NCI-H2081 treated with DMSO at 0.1 percent for 48 hours (cell line): ENCODE measurements at places on chromosomes 3 and 15.

DNA sequence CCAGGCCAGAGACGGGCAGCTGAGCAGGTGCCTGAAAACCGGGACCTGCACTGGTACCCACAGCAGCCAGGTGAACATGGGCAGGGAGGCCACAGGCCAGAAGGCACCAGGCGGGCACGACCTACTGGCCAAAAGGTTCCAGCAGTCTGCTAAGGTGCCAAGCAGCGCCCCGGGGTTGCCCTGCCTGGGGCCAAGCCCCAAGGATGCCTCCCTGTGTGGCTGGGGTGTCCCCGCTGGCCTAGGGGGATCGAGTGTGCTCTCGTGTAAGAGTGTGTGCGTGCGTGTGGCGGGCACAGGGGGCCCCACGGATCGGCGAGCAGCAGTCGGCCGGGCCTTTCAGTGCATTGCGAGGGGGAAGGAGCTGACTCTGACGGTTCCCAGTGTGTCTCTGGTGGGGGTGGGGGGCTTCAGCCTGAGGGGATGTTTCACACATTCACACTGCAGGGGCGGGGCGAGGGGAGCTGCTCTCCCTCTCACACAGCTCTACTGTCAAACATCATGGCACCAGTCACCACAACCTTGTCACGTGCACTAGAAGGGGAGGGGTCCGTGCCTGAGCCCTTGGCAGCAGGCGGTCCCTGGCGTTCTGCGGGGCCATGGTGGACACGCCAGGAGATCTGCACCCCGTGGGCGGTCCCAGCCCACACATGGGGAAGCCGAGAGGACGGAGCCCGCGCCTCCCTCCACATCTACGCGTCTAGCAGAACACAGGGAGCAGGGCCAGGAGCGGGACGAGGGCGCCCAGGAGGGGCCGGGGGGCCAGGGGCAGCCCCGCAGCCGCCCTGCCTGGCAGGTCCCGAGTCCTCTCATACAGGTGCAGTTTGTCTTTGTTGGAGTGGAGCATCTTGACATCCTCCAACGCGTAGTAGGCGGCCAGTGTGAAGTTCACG lies 44.5 kb downstream of the RGMA start:
- DNase-seq = no peak

DNA sequence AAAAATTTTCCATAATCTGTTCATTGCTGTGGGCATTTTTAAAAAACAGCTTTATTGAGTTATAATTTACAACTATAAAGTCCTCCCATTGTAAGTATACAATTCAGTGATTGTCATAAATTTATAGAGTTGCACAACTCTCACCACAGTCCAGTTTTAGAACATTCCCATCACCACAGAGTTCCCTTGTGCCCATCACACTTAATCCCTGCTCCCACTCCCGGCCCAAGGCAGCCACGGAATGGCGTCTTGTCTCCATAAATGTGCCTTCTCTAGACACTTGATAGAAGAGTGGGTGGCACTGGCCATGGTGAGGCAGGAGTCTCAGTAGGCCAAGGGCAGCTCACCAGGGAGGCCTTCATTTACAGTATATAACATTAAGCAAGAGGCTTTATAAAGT lies 6.3 kb downstream of the TSEN2 start:
- DNase-seq = no peak

- no peak for DNase-seq
These were observed 306.6 kb upstream of the ARRDC4 start for GRCh38 chr15:97653896-97654295.

- no peak for DNase-seq
These were observed 364.2 kb downstream of the LRTM1 start for GRCh38 chr3:54563501-54564200.

DNA sequence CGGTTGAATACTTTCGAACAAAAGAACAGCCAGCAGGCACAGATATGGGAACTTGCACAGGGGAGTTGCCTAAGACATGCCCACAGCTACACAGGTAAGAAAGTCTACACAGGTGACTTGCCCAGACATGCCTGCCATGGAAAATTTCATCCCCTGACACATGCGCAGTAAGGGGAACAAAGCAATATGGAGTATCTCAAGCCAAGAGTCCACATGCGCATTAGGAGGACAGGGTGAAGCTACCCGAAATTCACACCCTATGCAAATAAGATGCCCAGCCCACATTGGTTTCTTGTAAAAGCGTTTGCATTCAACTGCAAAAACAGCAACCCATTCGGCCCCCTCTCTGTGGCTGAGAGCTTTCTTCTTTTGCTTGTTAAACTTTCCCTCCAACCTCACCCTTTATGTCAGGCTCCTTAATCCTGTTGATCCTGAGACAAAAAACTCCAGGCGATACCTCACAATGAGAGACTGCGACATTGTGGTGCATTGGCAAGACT lies 49.3 kb upstream of the TRPM1 start:
- DNase-seq = no peak

DNA sequence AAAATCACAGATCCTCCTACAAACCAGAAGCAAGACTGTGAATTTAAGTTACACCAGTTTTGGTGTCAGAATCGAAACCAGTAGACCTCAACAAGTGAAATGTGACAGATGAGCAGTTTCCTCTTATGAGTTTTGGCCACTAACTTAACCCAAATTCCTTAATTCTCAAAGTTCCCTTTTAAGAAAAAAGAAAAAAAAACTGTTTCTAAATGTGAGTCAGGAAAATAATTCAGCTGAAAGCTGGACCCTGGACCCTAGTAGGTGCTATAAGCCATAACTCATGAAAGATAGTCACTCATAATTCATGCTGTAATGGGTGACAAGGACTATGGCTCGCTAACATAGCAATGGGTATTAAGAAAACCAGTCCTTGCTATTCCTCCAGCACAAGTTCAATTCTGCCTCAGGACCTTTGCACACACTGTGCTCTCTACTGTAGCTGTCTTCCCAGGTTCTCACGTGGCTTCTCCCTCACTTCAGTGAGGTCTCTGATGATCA lies 9.0 kb upstream of the THRB start:
- no peak for DNase-seq

- DNase-seq = no peak
These were observed 6.9 kb downstream of the NUDT16 start for GRCh38 chr3:131388490-131388799.

GRCh38 chr3:102483556-102483955 lies 48.7 kb downstream of the ZPLD1 start:
- no peak for DNase-seq

DNA sequence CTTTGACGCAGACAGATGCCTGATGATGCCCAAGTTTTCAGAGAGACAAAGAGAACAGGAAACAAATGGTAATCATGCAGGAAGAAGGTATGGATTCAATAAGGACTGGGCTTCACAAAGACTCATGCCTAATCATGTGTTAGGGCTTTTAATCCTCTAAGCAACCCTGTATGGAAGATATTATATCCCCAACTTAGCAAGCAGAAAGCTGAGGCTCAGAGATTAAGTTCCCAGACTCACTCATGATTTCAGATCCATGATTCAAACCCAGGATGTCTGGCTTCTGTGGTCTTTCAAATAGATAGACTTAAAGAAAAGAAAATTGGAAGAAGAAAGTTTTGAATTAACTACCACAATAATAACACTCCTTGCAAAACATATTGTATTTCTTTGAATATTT lies 4.1 kb upstream of the CLASP2 start:
- DNase-seq = no peak

- DNase-seq = no peak
These were observed 15.7 kb downstream of the RFT1 start for GRCh38 chr3:53114412-53115074.

DNA sequence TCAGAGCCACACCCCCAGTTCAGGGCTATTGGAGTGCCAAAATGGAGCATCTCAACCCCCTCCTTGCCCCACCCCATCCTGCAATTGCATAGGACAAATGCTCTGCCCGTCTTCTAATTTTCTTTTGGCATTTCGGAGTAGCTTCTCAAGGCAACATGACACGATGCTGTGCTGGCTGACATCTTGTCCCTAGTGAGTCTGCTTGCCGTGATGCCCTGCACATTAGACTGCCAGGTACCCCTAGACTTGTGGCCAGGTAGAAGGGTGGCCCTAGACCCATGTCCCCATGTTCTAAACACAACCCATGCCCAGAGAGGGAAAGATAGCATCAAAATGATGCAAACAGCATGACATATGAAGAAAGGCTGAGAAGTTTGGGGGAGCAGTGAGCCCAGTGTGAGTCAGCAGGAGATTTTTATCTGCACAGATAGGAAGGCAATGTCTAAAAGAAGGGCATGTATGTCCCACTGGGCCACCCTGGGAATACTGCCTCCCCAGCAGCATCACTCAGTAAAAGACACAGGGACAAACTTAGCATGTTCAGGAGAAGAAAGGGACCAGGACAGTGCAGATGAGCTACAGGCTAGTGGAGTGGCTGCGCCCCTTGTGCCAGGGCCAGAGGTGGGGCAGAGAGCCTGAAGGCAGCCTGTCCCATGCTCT lies 36.8 kb downstream of the CA12 start:
- DNase-seq = no peak

DNA sequence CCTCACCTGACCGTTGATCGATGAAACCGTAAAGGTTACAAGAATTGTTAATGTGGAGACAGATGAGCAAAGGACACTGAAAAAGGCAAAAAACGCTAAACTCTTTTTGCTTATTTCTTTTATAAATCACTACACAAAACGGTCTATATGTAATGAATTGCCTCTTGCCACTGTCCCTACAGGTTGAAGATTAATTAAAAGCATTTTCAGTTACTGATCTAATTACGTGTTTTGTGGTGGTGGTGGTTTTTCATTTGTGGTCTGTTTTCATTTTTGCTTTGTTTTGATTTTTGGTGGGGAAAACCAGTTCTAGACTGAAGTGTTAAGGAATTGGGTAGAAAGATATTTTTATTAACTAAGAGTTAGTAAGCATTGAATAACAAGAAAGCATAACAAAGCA lies 299.2 kb upstream of the LRRN1 start:
- no peak for DNase-seq

DNA sequence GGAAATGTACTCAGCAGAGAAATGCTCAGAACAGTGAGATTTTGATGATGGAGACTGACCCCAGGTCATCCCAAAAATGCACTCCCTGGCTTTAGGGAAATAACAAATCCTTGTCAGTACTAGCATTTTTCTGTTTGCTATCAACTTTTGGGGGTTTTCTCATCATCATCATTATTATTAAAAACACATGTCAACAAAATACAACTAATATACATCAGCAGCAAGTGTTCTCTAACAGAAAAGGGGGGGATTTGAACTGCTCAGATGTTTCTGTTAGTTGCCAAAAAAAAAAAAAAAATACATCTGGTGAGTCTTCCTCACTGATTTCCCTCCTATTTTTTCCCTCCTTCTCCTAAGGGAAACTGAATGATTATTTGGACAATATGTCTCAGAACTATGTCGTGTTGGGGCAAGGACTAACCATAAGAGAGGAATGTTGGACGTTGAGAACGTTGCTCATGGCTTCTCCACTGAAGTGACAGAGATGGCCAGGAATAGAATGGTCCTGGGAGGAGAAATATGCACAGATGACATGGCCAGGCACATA lies 230.0 kb upstream of the MCTP2 start:
- no peak for DNase-seq

DNA sequence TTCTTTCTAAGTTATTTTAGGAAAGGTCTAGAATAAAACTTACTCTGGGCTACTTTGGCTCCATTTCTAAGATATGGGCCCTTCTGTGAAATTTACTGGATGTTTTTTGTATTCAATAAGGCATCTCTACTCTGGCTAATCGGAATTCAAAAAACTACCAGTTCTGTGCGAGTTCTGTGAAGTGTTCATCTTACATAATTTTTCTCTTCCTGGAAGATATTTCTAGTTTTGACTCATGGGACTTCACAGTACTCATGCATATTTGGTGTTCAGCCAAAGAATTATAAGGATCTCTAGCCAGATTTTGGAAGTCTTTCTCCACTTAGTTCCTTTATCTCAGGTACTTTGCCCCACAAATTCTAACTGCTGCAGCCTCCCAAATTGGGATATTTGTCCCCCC lies 46.4 kb upstream of the MBNL1 start:
- no peak for DNase-seq

DNA sequence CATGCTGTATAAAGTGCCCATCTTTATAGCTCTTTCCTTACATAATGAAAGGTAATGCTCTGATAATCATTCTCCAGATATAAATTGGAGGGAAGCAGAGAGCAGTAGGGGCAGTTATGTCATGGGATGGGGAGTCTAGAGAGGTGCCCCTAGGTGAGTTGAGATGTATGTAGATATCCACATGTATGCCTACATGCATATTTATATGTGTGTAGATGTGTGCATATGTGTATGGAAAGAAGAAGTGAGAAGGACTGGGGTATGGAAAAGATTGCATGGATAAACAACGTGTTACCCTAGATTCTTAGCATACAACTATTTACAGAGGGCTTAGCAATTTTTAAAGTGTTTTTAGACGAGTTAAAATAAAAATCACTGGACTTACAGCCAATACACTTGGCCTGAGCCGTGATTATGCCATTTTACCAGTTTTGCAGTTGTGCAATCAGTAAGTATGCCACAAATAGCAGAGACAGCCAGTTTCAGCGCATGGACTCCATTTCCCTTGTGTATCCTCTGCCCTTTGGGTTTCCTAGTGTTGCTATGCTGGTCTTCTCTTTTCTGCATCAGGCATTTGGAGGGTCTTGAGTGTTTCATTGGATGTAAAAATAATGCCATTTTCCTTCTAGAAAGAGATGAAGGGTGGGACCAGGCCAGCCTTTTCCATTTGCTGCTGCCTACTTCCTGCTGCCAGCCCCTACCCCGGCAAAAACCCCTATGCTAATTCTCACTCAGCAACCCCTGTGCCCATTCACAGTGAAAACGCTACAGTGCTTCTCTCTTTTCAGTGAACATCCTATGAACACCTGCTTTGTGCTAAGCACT lies 199.4 kb upstream of the NR2E3 start:
- DNase-seq = no peak

- no peak for DNase-seq
These were observed 1249.8 kb downstream of the NSUN3 start for GRCh38 chr3:95312650-95313049.

- DNase-seq = no peak
These were observed 76.9 kb downstream of the RHCG start for GRCh38 chr15:89419370-89419984.

DNA sequence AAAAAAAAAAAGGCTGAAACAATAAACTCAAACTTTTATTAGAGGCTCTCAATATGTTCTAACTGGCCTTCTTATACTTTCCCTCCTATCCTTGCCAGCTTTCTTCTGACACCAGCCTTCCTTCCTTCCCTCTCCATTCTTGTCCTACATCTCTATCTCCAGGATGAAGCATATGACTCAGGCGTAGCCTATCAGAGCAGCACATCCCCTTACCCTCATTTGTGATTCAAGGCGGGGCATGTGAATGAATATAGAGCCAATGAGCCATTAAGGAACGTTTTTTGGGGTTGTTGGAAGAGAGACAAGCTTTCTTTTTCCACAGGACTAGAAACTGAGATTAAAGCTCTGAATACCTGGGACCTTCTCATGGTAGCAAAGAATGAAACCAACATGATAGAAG lies 25.1 kb upstream of the KCNMB3 start:
- DNase-seq = no peak

- DNase-seq = no peak
These were observed 22.2 kb downstream of the TMEM43 start for GRCh38 chr3:14147066-14147435.

- DNase-seq = no peak
These were observed 363 bp downstream of the MAGI1 start for GRCh38 chr3:66038384-66038725.
